ENCODE measurements at places on chromosomes 3 and 15. TPM values are rescaled to one million over a fixed set of nuclear protein-coding genes. Genes with fewer than 3 reads are reported as not detected.

DNA sequence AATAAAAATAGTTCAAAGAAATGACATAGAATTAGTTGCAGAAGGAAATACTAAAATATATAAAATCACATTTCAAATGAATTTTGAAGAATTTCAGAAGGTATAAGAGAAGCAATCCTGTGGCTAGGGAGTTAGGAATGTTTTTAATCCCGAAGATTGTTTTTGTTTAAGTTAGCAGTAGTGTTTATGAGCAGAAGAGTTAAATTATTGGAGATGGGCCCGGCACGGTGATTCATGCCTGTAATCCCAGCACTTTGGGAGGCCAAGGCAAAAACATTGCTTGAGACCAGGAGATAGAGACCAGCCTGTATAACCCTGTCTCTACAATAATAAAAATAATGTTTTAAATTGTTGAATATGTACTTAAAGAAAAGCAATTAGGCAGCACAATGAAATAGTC, 432.5 kb downstream of the MFSD1 start:
- DNase-seq: no peak
- no peak overlapping the region for H3K27ac ChIP-seq
- H3K4me1 ChIP-seq: no peaks in the 10 kb centered on the region

- H3K27me3 ChIP-seq: no peaks in the 10 kb centered on the region
- no peaks in the 10 kb centered on the region for H3K4me1 ChIP-seq
- H3K4me3 ChIP-seq: no peak overlapping the region
These were observed 123.7 kb upstream of the MCTP2 start for GRCh38 chr15:94107652-94108051.

DNA sequence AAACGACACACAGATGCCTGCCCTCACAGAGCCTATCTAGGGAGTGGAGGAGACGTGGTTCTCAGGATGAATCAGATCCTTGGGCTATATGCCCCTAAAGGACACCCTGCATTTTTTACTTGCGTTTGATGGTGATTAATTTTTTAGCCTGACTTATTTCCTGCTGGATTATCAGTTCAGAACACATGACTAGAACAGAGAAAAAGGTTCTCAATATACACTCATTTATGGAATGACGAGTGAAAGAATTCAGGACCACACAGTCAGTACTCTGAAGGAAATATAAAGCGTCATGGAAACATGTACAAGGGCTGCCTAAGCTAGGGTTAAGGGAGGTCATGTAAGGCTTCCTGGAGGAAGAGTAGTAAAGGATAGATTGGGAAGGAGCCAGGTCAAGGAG, 121.8 kb downstream of the SSR3 start:
- H3K27ac ChIP-seq: no peak overlapping the region
- H3K4me1 ChIP-seq: no peaks in the 10 kb centered on the region
- H3K36me3 ChIP-seq: no peaks in the 10 kb centered on the region
- no peaks in the 10 kb centered on the region for H3K27me3 ChIP-seq

GRCh38 chr3:170953736-170954135, 45.3 kb upstream of the EIF5A2 start:
- H3K4me1 ChIP-seq: no peaks in the 10 kb centered on the region
- no peaks in the 10 kb centered on the region for H3K36me3 ChIP-seq
- DNase-seq: no peak
- H3K27ac ChIP-seq: no peak overlapping the region
- H3K4me3 ChIP-seq: no peak overlapping the region

GRCh38 chr3:146594843-146595482, 10.2 kb downstream of the PLSCR5 start:
- no peak overlapping the region for H3K4me3 ChIP-seq
- DNase-seq: no peak
- no peaks in the 10 kb centered on the region for H3K4me1 ChIP-seq
- no peaks in the 10 kb centered on the region for H3K27me3 ChIP-seq

- no peaks in the 10 kb centered on the region for H3K36me3 ChIP-seq
- no peak for DNase-seq
- no peak overlapping the region for H3K4me3 ChIP-seq
- H3K27me3 ChIP-seq: no peaks in the 10 kb centered on the region
- H3K27ac ChIP-seq: no peak overlapping the region
These were observed 40.1 kb downstream of the EAF1 start for GRCh38 chr3:15467227-15468181.

- no peaks in the 10 kb centered on the region for H3K4me1 ChIP-seq
- no peaks in the 10 kb centered on the region for H3K36me3 ChIP-seq
These were observed 29.8 kb upstream of the EPHB3 start for GRCh38 chr3:184531626-184532280.

DNA sequence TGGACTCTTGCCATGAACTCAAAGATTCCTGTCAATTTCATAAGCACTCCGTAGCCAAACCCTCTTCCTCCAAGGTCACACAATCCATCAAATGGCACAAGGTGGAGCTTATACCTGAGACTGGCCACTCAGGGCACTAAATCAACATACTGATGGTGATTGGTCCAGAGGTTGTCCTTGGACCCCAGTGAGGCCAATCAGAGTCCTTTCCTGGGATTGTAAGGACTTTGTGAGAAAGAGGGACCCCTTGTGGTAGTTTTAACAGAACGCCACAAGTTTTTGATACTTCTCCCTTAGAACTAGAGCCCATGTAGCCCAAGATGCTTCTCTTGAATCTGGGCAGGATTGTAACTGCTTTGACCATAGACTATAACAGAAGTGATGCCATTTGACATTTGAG, 44.4 kb upstream of the LARS2 start:
- no peak overlapping the region for H3K4me3 ChIP-seq
- peak; percentile 4 for DNase-seq
- no peaks in the 10 kb centered on the region for H3K27me3 ChIP-seq
- no peak overlapping the region for H3K27ac ChIP-seq

DNA sequence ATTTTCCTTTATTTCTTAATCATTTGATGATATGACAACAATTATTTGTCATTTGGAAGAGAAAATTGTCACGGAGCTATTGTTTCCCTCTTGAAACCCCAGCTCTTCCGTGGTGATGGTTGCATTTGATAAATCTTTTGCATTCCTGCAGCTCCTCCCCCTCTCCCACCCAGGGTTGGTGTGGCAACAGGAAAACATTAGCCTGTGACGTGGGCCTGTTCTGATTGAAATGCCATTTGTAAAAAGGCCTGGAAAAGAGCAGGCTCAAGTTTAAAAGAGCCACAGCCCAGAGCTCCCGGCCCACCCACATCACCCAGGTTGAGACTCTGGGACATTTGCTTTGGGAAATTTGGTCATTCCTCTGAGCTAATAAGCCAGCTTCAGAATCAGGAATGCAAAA, 282.5 kb downstream of the RPLP1 start:
- DNase-seq: no peak
- no peaks in the 10 kb centered on the region for H3K36me3 ChIP-seq
- H3K4me3 ChIP-seq: no peak overlapping the region
- no peak overlapping the region for H3K27ac ChIP-seq
- no peaks in the 10 kb centered on the region for H3K4me1 ChIP-seq
- H3K27me3 ChIP-seq: no peaks in the 10 kb centered on the region

DNA sequence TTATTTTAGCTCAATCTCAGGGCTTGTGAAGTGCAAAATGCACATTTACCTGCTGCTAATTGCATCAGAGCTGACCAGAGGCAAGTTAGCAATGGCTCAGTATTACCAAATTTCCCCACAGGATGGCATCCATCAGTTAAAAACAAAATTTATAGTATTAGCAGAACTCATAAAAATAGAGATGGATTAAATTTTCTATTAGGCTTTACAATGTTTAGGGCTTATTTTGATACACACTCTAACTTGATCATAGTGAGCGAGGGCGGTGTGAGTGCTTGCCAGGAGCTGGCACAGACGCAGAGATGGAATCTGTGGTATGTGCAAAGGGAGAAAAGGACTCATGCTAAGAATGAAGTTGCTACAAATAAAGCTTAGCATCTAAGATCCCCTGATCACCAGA, 241.0 kb downstream of the NSUN3 start:
- no peaks in the 10 kb centered on the region for H3K4me1 ChIP-seq
- no peak overlapping the region for H3K27ac ChIP-seq
- DNase-seq: no peak
- no peaks in the 10 kb centered on the region for H3K27me3 ChIP-seq

DNA sequence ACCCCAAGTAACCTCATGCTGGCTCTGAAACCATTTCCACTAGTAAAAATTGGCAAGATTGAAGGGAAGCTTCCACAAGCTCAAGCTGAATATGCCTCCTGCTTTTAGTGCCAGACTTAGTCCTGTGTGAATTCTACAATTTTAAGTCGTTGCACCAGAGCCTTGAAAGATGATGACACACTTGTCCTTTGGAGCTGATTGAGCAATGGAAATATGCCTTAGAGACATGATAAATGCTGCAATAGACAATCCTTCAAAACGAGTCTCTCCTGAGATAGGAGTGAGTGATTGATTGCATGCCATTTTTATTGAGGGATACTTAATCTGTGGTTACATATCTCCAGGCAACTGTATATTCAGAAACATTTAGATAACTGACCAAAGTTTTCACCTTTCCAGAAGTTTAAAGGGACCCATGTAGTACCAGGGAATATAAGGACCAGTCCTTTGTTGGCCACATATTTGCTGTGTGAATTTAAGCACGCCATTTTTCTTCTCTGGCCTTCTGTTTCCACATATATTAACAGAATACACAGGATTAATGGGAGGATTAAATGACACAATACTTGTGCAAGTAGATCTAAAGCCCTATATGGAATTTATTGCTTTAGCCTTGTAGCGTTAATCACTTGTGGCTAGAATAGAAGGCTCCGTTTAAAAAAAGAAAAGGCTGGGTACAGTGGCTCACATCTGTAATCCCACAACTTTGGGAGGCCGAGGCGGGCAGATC, 65.1 kb downstream of the PPARG start:
- no peaks in the 10 kb centered on the region for H3K36me3 ChIP-seq
- H3K4me1 ChIP-seq: no peaks in the 10 kb centered on the region
- H3K27me3 ChIP-seq: no peaks in the 10 kb centered on the region
- no peak overlapping the region for H3K27ac ChIP-seq

- H3K27me3 ChIP-seq: no peaks in the 10 kb centered on the region
- no peak for DNase-seq
- no peaks in the 10 kb centered on the region for H3K4me1 ChIP-seq
- no peak overlapping the region for H3K27ac ChIP-seq
These were observed 366.3 kb downstream of the TIGIT start for GRCh38 chr3:114660124-114660523.

DNA sequence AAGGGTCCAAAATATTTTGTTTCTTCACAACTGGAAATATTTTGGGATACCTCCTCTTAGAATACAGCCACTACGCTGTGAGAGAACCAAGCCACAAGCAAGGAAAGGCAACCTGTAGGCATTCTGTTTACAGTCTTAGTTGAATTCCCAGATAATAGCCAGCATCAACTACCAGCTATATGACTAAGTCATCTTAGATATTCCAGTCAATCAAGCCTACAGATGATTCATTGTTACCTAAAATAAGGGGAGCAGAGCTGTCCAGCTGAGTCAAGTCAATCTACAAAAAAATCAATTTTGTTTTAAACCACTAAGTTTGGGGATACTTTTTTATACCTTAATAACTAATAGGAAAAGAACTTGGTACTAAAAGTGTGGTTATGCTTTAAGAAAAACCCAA, 526.4 kb upstream of the DPPA4 start:
- no peak overlapping the region for H3K27ac ChIP-seq
- H3K27me3 ChIP-seq: no peaks in the 10 kb centered on the region
- no peaks in the 10 kb centered on the region for H3K36me3 ChIP-seq
- no peak overlapping the region for H3K4me3 ChIP-seq
- H3K4me1 ChIP-seq: no peaks in the 10 kb centered on the region

GRCh38 chr15:66707310-66708082, 5.5 kb downstream of the SMAD6 start:
- no peak for DNase-seq
- H3K36me3 ChIP-seq: no peaks in the 10 kb centered on the region
- H3K4me1 ChIP-seq: peaks cover 12% of the 10 kb centered on the region
- no peak overlapping the region for H3K4me3 ChIP-seq
- H3K27me3 ChIP-seq: peaks cover 13% of the 10 kb centered on the region

DNA sequence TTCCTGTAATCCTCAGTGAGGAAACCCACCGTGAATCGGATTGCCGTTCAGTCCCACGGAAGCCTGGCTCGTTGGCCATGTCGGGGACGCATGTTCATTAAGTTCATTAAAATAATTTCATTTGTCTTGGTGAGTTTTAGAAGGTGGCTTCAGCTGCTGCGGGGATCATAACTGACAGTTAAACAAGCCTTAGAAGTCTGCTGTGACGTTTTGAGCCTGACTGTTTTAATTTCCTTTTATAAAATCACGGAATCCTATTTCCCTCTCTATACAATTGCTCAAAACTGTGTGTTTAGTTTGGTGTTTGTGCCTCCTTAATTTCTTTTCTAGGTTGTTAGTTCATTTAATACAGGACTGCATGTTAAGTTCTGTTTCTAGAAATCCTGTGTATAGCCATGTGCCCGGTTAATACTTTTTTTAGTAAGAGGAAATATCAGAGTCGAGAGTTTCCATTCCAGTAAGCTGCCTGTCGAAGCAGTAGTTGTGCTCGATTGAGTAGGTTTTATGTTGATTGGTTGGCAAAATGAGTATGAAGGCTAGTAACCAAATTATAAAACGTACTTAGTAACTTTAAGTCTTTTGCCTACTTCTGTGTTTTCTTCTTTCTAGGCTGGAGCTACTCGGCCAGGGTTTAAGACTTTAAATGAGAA, 705 bp downstream of the NIPA2 start:
- H3K4me1 ChIP-seq: peaks cover 15% of the 10 kb centered on the region
- no peaks in the 10 kb centered on the region for H3K27me3 ChIP-seq
- peak overlapping the region; percentile 94 for H3K27ac ChIP-seq

DNA sequence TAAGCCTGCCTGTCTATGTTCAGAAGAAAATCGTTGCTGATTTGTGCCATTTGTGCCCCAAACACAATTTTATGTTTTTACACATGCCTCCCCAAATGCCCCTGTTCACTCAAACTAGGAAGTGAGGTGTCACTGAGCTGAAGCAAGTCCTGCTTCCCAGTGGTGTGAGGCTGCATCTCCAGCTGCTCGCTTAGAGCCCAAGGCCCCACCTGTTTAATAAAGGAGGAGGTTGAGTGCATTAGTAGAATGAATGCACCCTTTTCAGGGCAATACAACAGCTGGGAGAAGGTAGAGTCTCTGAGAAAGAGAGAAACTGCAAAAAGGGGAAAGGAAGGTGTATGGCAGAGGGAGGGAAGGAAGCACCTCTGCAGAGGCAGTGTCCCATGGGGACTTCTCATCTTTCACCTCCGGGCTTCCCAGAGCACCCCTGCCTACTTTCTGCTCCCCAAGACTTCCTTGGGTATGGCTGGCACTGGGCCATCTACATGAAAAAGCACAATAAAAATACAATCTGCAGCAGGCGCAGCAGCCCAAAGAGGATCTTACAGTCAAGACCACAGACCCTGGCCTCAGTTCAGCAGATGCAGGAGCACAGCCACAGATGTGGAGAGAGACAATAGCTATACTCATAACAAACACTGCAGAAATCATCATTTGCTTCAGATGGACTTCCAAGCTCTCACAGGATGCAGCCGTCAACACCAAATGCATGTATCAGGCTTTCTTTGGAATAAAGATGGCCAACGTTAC, 165.9 kb downstream of the POLR2M start:
- H3K27me3 ChIP-seq: peaks cover 16% of the 10 kb centered on the region
- peaks cover 5% of the 10 kb centered on the region for H3K4me1 ChIP-seq
- no peaks in the 10 kb centered on the region for H3K36me3 ChIP-seq
- no peak for DNase-seq

Gene ZNF148
- total RNA-seq: 34.0 TPM

Gene RBP2
- total RNA-seq: not detected

Gene TM4SF18
- not detected for total RNA-seq

Gene NR1I2
- not detected for total RNA-seq

Gene FNDC3B
- total RNA-seq: 28.7 TPM

Gene TKT
- 91.5 TPM for total RNA-seq

Gene NAALADL2
- 1.2 TPM for total RNA-seq

Gene GOLGA8T
- total RNA-seq: not detected

Gene EBLN2
- total RNA-seq: 16.0 TPM

Gene SLC24A5
- not detected for total RNA-seq

Gene RTP1
- not detected for total RNA-seq

Gene APOD
- not detected for total RNA-seq

Data from CD4-positive, alpha-beta T cell (primary cell).